ENCODE measurements at places on chromosomes 6 and 20.
A peak's percentile ranks its signal among the peaks of the same experiment; 100 is the strongest.

DNA sequence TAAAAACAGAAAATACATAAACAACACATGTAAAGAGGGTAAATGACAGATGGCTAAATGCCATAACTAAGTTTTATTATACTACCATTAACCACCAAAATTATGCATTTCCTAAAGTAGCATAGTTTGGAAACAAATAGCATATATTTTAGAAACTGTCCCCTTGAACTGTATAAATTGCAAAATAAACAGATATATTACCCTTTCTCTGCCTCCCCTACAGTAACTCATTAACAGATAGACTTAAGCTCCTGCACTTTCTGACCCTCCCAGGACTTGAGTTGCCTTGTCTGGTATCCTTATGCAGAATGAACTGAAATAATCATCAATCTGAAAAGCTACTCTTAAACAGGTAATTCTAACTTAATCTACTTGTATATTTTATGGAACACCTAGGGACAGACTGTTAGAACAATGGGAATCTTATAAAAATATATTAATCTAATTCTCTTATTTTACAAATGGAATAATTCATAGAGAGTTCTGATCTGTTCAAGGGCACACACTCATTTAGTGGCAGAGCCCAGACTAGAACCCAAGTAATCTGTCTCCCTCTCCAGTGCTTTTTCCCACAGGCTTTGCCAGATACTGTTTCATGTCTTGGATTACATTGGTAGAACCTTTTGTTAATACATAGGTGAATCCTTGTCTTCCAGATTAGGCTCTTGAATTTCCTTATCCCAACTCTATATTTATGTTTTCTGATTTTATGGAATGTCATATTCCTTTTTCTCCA is 50.6 kb upstream of the LOC128125822 start:
- no peak for DNase-seq

DNA sequence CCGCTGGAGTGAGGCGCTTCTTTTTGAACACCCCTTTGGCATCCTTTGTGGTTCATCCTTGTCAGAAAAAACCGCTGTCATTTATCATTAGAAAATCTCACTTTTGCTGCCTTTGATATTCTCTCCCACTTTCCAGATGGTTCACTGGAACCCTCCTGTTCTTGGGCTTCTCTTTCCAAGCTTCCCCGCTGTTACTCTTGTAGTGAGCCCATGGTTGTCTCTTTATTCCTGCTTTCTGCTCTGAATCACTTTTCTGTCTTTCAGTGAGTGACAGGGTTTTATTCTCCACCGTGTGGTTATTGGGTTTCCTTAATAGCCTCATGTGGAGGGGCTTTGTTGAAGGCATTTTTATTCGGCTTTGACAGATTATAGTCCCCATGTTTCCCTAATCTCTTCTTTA is 117.0 kb downstream of the FARS2 start:
- DNase-seq = no peak

DNA sequence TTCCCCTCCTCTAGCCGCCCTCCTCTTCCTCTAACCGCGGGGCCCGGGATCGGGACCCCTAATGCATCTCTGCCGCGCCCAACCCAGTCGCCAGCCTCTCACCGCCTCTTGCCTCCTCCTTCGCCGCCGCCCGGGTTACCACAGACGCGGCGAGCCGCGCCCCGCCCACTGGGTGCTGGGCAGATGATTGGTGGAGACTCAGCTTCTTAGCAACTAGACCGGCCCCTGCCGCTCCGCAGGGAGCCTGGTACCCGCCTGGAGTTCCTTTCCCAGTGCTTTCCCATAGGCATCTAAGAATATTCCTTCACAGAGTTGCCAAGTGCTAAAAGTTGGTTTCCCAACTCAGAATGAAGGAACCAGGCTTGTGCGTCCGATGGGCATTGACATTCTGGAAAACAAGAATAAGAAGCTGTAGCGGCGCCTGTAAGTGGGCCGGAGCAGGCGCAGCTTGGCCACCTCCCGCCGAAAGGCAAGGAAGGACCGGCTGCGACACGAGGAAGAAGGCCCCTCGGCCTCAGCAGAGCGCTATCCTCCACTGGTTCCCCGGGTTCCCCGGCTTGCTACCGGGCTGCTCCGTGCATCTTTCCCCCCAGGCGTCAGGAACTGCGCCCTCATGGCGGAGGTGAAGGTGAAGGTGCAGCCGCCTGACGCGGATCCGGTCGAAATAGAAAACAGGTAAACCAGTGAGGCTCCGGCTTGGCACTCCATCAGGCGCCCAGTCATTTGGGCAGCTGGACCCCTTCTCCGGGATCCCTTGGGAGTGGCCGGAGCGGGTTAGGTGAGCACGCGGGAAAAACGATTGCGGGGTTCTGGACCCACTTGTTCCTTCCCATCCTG is at the start of the genes DZANK1 and POLR3F:
DZANK1 (minus strand) TSS at position 137 of the 837 bp plus-strand sequence. CDS start 1,672 bp downstream, outside the sequence.
POLR3F (plus strand) TSS at position 497 of the 837 bp plus-strand sequence; CDS start at position 614, 117 bp downstream.
- peak; percentile 91 for DNase-seq

- DNase-seq = no peak
Observed at GRCh38 chr6:95846652-95847051, 169.1 kb upstream of the FUT9 start.

- DNase-seq = no peak
Observed at GRCh38 chr6:167214206-167214605, 56.4 kb upstream of the GPR31 start.

GRCh38 chr6:34045771-34046170 is 100.1 kb downstream of the GRM4 start:
- no peak for DNase-seq

DNA sequence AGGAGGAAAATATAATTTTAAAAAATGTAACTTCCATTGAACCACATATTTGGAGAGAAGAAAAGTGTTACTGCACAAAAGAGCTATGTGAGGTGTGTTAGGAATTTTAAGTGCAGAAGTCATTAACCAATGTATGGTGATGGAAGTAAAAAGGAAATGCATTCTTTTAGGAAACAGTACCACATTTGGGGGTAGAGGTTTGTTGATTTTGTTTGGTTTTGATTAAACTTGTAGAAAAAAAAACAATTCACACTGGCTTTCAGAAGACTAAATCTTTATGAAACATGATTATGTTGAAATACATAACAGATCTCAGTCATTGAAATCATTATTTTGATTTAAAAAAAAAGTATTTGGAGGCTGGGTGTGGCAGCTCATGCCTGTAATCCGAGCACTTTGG is 1287.0 kb upstream of the GJE1 start:
- DNase-seq = no peak

GRCh38 chr6:75633045-75633444 is 31.4 kb downstream of the SENP6 start:
- no peak for DNase-seq

DNA sequence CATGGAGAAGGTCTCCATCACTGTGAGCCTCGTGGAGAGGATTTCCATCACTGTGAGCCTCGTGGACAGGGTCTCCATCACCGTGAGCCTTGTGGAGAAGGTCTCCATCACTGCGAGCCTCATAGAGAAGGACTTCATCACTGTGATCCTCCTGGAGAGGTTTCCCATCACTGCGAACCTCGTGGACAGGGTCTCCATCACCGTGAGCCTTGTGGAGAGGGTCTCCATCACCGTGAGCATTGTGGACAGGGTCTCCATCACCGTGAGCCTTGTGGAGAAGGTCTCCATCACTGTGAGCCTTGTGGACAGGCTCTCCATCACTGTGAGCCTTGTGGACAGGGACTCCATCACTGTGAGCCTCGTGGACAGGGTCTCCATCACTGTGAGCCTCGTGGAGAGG is 140.4 kb downstream of the ERMARD start:
- no peak for DNase-seq

- no peak for DNase-seq
Observed at GRCh38 chr6:91185072-91185471, 598.2 kb upstream of the MAP3K7 start.

- DNase-seq = no peak
Observed at GRCh38 chr6:116278481-116278829, 1.3 kb downstream of the TSPYL1 start.

GRCh38 chr6:118724211-118724610 is 72.8 kb upstream of the CEP85L start:
- no peak for DNase-seq

GRCh38 chr6:35573495-35574110 is 60.9 kb upstream of the TULP1 start:
- no peak for DNase-seq

GRCh38 chr6:168886964-168887363 is 366.7 kb downstream of the THBS2 start:
- DNase-seq = no peak

DNA sequence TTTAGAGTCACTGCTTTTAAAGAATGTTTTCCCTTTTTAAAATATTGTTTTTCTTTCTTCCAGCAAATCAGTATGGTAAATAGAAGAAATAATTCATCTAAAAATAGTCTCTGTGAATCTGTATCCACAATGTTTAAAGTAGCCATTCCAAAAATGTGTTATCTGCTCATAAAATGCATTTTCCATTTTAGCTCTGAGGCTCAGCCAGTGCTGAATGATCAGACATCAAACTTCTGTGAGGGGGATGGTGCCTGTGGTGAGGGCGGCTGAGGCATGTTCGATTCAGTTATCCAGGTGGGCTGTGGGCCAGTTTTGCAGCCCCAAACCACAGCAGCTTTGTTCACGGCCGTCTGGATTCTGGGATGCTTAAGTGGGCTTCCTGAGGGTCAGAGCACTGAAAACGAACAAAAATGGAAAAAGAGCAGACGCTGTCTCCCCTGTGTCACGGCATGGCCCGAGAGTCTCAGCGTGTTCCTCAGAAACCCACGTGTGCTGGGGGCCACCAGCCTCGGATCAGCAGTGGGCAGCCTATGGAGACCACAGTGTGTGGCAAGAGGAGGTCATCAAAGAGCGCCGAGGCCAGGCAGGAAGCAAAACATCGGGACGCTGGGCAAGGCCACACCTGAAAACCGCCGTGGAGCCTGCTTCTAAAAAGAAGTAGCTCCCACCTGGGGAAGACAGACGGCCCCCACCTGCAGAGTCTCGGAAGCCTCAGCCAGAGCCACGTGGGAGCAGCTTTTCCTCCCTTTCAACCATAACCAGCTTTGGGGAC is 134.9 kb upstream of the THBS2 start:
- DNase-seq = no peak

DNA sequence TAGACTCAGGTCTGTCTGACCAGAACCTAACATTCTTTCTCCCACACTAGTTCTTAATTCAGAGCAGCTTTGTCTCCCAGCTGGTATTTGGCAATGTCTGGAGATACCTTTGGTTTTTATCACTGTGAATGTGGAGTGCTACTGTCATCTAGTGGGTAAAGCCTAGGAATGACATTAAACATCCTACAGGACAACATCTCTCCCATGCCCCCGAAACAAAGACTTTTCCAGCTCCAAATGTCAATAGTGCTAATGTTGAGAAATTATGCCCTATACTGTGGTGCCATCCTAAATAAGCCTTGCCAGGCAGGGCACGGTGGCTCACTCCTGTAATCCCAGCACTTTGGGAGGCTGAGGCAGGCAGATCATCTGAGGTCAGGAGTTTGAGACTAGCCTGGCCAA is 4.2 kb upstream of the TTPAL start:
- DNase-seq = no peak

GRCh38 chr6:24431045-24431451 is 28.3 kb downstream of the MRS2 start:
- no peak for DNase-seq

GRCh38 chr6:23031986-23032385 is 462.6 kb downstream of the HDGFL1 start:
- DNase-seq = no peak

DNA sequence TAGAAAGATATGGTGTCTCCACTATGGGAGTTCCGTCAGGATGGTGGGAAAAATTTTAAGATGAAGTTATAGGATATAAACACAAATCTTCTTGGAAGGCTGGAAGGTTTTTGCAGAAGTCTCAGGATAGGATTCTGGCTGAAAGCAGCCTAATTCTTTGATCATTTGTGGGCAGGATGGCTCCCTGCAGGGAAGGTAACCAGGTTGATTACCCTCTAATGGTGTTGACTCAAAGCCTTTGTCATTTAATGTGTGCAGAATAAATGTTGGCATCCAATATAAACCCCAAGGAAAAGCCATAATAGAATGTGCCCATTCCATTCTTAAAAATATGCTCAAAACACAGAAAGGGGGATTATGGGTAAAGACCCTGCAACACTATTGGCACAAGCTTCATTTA is 204.3 kb downstream of the EPM2A start:
- DNase-seq = no peak

- no peak for DNase-seq
Observed at GRCh38 chr6:69704916-69705315, 91.9 kb downstream of the LMBRD1 start.

DNA sequence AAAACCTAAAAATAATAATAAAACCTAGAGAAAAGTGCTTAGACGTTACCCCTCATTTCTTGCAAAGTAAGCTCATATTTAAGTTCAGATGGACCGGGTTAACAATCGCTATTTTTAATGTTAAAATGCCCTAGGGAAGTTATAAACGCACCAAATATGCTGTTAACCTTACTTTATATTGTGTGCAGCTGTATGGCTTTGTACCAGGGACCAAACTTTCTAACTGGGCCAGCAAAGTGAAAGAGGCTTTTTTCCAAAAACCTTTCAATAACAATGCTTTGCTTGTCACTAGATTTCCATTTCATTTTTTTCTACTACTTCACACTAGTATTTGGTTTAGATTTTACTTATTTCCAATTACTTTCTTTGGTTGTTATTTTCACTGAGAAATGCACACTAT is 248.5 kb downstream of the FOXC1 start:
- DNase-seq = no peak

GRCh38 chr6:91465393-91465792 is 878.5 kb upstream of the MAP3K7 start:
- no peak for DNase-seq

DNA sequence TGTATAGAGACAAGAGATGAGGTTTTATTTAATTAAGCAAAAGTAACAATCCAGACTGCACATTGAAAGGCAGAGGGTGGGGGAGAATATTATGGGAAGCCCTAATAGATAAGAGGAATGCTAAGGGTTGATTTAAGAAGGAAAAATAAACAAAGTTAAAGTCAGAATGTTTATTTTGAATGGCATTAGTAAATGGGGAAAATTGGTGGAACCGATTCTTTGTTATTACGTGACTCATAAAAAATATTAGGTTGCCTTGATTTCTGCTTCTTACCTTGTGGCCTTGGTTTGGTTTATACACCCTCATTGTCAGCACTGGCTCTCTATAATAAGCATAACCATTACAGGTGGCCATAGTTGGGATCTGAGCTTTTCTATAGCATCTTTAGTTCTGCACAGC is 674.8 kb upstream of the CITED2 start:
- DNase-seq = no peak

- no peak for DNase-seq
Observed at GRCh38 chr6:100554228-100554627, 89.5 kb upstream of the SIM1 start.

DNA sequence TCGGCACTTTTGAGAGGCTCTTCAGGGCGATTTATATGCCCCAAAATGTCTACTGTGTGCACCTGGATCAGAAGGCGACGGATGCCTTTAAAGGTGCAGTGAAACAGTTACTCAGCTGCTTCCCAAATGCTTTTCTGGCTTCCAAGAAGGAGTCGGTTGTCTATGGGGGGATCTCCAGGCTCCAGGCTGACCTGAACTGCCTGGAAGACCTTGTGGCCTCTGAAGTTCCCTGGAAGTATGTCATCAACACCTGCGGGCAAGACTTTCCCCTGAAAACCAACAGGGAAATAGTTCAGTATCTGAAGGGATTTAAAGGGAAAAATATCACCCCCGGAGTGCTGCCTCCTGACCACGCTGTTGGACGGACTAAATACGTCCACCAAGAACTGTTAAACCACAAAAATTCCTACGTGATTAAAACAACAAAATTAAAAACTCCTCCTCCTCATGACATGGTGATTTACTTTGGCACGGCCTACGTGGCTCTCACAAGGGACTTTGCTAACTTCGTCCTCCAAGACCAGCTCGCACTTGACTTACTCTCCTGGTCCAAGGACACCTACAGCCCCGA is 8.2 kb downstream of the GCNT2 start:
- no peak for DNase-seq

GRCh38 chr6:4624726-4625125 is 151.5 kb upstream of the CDYL start:
- no peak for DNase-seq

All from activated CD4-positive, CD25-positive, alpha-beta regulatory T cell treated with anti-CD3 and anti-CD28 coated beads, Interleukin-2, amount 50 U/mL, for 72 hours (primary cell).